Diencephalon (tissue), 1 donor: ENCODE measurements at places on chromosomes 3 and 15. TPM values are rescaled to one million over a fixed set of nuclear protein-coding genes. Genes with fewer than 3 reads are reported as not detected.

Gene UBE3A
- 204 TPM for total RNA-seq

Gene MASP1
- 24.2 TPM for total RNA-seq

Gene DNAJB11
- 40.8 TPM for total RNA-seq

Gene TGM5
- total RNA-seq, result not detected

Gene CLDN16
- total RNA-seq, result 0.46 TPM

Gene CCDC80
- total RNA-seq, result 10.4 TPM

Gene DOCK3
- 45.0 TPM for total RNA-seq

Gene CCRL2
- 1.4 TPM for total RNA-seq

Gene ANKUB1
- total RNA-seq, result 4.2 TPM

Gene WNT5A
- total RNA-seq, result 16.4 TPM

Gene TRIM42
- total RNA-seq, result not detected

Gene CDCP1
- 0.23 TPM for total RNA-seq

Gene VILL
- total RNA-seq, result 7.6 TPM

Gene GAP43
- total RNA-seq, result 418 TPM

Gene TXNRD3
- total RNA-seq, result 15.7 TPM

Gene CFAP20DC
- total RNA-seq, result 3.2 TPM
